COLO829 (cell line): ENCODE measurements at places on chromosomes 2 and 18.

GRCh38 chr2:5093056-5093455 lies 599.1 kb upstream of the SOX11 start:
- DNase-seq, result no peak

DNA sequence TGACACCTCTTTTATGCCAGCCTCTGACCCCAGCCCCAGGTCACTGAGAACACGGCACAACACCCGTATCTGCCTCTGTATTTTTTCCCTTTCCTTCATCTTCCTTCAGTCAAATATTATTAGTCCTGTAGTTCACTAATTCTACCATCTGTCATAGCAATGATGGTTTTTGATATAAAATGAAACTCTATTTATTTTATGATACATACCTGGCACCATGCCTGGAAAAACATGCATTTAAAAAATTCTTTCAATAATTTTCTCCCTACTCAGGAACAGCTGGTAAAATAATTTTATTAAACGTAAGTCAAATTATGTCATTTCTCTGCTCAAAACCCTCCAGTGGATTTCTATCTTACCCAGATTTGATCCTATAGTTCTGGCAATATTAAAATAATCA lies 224.7 kb downstream of the CDH7 start:
- DNase-seq, result no peak

- DNase-seq, result no peak
Observed at GRCh38 chr2:204401114-204401513, 144.2 kb upstream of the PARD3B start.

- no peak for DNase-seq
Observed at GRCh38 chr18:48892146-48892855, 58.5 kb downstream of the SMAD7 start.

- no peak for DNase-seq
Observed at GRCh38 chr2:33485051-33485450, 8.6 kb downstream of the RASGRP3 start.

DNA sequence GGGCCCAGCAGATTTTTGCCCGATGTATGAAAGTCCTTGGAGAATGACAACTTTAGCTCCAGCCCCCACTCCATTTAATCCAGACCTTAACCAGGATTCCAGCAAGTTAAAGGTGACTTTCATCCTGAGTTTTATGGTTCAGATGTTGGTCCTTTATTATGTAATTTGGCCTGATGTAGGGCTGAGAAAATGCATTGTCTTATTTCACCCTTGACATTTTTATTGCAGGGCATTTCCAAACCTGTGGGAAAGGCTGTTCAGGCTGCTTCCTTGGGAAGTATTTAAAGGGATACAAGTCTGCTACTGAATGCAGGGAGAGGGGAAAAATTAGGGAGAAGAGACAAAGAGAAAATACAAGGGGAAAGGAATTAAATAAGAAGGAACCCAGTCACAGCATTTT lies 48.8 kb downstream of the ASB1 start:
- no peak for DNase-seq

DNA sequence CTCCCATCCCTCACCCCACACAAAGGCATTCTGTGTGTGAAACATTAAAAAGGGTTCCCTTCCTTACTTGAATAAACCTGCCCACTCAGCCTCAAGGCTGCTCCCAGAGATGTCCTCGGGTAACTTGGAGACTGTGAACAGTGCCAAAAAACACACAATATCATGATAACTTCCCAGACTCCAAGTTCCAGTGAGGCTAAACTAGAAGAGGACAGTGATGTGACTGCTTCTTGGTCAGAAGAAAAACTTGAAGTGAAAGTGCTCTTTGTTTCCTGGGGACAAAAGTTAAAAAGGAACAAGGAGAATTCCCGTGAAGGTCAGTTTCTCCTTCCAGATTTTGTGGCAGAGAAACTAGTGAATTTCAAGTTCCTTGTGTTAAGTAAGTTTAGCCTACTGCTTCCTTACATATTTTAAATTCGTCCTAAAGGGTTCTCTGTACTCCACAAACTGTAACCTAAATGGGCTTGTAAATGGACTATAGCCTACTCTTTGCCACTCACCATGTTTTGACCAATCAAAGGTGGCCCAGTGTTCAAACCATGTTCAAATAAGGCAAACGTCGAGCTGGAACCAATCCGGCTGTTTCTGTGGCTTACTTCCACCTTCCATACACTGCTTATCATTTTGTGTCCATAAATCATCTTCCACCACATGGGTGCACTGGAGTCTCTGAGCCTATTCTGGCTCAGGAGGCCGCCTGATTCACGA lies 20.4 kb downstream of the TPRKB start:
- peak; percentile 27 for DNase-seq

DNA sequence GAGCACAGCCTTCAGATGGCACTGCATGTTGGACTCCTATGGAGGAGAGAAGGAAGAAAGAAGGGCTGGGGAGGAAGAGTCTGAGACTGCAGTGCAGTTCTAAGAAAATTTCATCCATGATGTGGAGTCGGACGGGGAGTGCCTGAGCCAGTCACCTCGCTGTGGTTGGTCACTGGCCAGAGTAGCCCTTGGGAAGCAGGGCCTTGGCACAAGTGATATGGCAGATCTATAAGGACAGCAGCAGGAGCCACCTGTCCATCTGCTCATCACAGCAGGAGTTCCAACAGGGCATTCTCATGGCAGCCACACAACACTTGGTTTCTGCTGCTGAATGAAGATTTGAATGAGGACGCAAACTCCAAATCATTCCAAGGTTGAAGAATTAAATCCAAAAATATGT lies 314.8 kb downstream of the CYP26B1 start:
- no peak for DNase-seq

DNA sequence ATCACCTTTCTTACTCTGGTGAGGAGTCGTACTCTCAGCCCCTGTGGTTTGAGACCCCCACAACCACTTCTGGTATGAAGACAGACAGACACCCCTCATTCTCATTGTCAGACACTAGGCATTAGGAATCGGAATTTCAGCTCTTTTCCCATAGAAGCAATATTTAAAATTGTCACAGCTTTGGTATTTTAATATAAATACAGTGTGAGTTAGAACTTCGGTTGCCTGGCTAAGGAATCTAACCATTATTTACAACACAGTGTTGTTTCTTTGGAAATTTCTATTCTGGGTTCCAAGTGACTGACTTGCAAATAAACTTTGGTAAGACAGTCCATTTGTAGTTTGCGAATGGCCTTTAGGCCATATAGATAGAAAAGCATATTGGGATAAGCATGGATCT lies 318.1 kb downstream of the PARD3B start:
- DNase-seq, result no peak

- no peak for DNase-seq
Observed at GRCh38 chr2:29687121-29687520, 234.3 kb downstream of the ALK start.

- no peak for DNase-seq
Observed at GRCh38 chr2:60715561-60715960, 40.5 kb upstream of the PAPOLG start.

DNA sequence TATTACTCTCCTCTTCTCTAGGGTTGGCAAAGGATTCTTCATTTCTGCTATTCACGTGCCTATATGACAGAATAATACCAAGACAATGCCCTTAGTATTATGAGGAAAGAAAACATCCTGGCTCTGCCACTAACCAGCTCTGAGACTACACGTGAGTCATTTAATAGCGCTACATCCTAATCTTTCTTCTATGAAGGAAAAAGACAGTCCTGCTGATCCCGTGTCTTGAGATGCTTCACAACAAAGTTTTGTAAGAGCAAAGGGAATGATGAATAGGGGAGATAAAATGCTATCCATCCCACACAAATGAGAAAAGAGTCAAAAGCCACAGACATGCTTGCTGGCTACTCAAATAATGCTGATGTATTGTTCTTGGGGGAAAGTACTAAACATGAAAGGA lies 152.8 kb downstream of the PID1 start:
- DNase-seq, result peak; percentile 7

GRCh38 chr2:154331784-154332183 lies 366.7 kb upstream of the KCNJ3 start:
- DNase-seq, result no peak

- no peak for DNase-seq
Observed at GRCh38 chr18:68441241-68441640, 273.7 kb downstream of the TMX3 start.

GRCh38 chr18:4084382-4084900 lies 370.7 kb downstream of the DLGAP1 start:
- no peak for DNase-seq

DNA sequence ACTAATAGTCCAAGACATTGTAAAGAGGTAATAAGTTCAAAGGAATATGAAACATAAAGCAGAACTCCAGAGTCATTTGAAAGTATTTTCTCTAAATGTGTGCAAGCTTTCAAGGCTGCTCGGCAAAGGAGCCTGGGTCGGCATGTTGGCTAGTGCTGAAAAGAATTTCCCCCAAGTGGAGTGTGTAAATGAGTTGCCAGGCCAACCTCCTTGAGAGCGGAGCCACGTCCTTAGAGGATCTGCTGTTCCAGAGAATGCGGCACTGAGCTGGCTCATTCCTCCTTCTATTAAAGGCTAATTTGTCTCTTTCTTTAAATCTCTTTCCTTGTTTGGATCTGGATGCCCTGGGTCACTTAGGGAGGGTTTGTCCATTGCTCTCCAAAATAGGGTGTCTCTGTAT lies 127.5 kb downstream of the RDH14 start:
- no peak for DNase-seq

DNA sequence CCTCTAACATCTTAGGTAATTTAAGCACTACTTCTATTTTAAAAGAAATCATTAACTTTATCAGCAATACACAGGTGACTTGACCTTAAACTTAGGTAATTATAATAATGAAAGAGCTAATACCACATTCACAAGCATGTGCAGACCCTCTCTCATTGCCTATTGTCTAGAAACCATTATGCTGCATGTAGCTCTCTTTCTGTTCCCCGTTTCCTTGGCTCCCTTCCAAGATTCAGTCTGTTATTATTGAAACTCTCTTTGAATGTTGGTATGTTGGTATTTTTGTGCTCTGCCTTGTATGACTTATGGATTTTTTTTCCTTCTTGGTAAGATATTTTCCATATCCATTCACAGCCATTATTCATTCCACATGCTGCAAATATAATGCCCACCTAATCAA lies 201.2 kb downstream of the CDCA7 start:
- DNase-seq, result no peak

- DNase-seq, result no peak
Observed at GRCh38 chr2:26752656-26753055, 11.4 kb upstream of the SLC35F6 start.

GRCh38 chr2:85132397-85132796 lies 795 bp upstream of the TCF7L1 start:
- DNase-seq, result no peak

GRCh38 chr18:10459587-10459986 lies 5.2 kb downstream of the APCDD1 start:
- no peak for DNase-seq

- peak; percentile 93 for DNase-seq
Observed at GRCh38 chr2:96208143-96209010, at the start of gene STARD7. Gene STARD7, minus strand, starts transcription at chr2:96208827. Its CDS starts 393 bp downstream, at chr2:96208434.

DNA sequence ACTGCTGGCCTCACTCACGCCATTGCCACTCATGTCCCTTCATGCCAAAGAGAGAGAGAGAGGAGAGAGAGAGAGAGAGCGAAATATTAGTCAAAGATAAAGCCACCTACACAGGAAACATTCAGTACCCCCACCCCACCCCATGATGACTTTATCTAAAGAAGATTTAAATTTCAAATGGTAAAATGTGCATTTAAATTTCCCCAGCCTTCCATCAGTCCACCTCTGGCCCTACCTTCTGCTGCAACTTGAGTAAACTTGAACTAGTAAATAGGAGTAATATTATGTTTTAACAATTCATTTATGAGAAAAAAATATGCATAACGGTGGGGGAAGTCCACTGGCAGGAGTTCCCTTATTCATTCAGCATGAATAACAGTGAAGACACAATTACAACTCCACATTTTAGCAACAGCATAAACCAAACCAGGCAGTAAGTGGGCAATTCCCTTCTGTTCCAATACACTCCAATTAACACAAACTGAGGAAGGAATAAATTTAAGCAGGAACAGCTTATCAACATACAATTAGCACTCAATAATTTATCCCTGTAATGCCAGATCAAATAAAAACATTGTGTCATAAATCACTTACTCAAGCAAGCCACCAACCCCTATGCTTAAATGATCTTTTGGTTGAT lies 264.2 kb downstream of the LNPK start:
- DNase-seq, result no peak

- peak; percentile 44 for DNase-seq
Observed at GRCh38 chr2:54212456-54212855, 43.6 kb downstream of the TSPYL6 start.

- DNase-seq, result no peak
Observed at GRCh38 chr2:233700028-233700635, 7.4 kb downstream of the UGT1A6 start.

GRCh38 chr2:45839508-45840251 lies 188.2 kb downstream of the PRKCE start:
- peak; percentile 69 for DNase-seq

DNA sequence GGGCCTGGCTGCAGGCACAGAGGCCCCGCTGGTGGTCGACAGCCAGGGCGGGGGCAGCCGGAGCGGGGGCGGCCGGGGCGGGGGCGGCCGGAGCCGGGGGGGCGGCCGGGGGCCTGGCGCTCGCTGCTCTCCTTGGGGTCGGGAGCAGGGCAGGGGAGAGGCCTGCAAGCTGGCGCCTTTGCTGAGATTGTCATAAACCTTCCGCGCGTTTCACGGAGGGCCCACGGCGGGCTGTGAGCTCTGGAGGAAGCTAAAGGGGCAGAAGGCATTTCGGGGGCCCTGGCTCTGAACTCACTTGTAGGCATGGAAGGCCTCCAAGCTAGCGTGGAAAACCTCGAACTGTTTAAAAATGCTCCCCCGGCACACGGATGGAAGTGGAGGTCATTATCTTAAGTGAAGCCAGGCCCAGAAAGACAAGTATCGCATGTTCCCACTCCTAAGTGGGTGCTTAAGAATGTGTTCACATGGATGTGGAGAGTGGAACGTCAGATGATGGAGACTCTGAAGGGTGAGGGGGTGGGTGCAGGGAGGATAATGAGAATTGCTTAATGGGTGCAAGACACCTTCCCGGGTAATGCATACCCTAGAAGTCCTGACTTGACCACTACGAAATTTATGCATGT lies 629 bp downstream of the PRELID3A start:
- DNase-seq, result no peak

DNA sequence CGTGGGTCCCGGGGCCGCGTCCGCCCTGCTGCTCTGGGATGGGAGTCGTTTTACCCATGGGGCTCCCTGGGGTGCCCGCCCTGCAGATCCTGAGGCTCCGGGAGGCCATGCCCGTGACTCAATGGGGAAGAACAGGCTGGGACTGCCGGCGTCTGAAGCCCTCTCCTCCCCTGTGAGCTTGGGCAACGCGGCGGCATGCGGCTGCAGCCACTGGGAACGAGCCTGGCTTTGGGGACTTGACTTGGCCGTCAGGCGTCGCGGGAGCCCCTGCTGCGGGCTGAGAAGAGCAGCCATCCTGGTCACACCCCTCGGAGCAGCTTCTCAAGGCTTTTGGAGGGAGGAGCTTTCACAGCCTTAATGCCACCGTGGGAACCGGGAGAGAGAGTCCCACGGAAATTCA lies 126.9 kb upstream of the CTDP1 start:
- no peak for DNase-seq

- no peak for DNase-seq
Observed at GRCh38 chr2:64062840-64063239, 43.6 kb upstream of the VPS54 start.

GRCh38 chr2:67566285-67566684 lies 169.2 kb downstream of the ETAA1 start:
- no peak for DNase-seq
